ENCODE measurements at places on chromosomes 4 and X.

- DNase-seq = no peak
Measured at GRCh38 chr4:76160355-76160754, 12.2 kb upstream of the NUP54 start.

DNA sequence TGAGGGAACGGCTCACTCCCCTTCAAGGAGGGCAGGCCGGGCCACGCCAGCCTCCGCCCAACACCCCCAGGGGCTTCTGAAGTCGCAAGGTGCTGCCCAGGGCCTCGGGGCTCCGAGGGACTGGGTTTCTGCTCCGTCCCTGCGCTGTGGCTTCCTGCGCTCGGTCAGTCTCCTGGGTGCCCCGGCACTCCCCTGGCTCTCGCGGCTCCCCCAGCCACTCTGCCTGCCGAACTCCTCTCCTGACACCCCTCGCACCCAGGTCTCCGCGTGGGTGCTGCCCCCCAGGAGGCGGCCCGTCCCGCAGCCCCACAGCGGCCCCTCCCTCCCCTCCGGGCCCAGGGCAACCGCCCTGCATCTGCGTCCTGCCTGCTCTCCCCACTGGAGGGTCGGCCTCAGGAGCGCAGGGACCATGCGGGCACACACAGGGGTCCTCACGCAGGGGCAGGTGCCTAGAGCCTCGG is 151.9 kb downstream of the AFAP1 start:
- no peak for DNase-seq

DNA sequence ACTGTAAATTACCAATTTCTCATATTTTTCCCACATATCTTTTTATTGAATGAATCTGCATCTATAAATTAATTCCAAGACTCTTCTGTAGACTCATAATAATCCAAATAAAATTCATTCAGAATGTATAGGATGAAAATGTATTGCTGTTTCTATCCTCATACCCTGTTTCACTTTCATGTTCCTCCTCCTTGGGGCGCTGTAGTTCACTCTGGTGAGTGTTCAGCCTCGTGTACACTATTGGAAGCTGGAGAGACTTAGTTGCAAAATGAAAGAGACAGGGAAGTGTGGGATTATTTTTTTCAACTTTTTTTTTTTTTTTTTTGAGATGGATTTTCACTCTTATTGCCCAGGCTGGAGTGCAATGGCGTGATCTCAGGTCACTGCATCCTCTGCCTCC is 296.1 kb downstream of the TLL1 start:
- DNase-seq = no peak

DNA sequence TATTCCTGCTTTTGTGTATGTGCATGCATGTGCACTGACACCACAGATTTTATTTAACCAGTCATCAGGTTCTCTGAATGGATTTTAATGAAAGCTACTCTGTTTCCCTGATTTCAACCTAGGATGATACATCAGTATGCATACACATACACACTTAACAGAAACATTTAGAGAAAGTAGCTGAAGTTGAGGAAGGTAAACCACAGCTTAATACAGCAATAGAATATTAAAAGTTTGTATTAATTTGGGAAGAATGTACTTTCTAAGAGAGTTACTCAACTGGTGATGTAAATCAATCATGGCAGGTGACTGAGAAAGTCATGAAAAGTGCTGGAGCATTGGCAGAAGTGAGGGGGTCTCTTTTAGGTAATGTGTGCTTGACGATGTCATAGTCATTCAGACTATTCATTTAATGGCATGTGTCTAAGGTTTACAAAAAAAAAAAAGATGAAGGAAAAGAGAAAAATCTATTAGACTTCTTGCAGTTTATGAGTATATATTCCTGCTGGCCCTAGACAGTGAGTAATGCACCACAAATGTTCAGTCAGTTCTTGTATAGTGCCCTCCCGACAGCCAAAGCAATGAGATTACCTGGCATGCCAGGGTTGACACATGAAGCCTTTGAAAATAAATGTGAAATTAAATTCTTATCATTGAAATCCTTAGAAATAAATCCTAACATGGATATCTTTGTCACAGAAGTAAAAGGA is 187.6 kb downstream of the RAPGEF2 start:
- DNase-seq = no peak

DNA sequence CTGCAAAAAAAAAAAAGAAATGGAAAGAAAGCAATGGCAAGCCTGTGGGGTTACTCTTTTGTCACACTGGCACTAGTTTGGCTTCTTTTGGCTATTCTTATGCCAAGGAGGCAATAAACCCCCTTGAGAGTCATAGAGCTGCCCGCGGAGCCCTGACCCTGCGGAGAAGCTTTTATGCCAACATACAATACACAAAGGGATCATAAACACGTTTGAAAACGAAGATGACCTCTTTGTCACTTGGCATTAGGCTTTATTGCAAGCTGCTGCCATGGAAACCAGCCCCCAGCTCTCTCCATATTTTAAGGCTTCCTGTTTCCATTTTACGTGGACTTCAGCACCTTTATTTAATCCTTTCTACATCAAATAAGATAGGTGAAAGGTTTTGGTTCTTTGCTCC is 7.6 kb downstream of the NEUROG2 start:
- DNase-seq = no peak

GRCh38 chr4:183332447-183332846 is 10.2 kb upstream of the CLDN24 start:
- DNase-seq = no peak

- no peak for DNase-seq
Measured at GRCh38 chr4:182904211-182904761, 12.9 kb downstream of the DCTD start.

DNA sequence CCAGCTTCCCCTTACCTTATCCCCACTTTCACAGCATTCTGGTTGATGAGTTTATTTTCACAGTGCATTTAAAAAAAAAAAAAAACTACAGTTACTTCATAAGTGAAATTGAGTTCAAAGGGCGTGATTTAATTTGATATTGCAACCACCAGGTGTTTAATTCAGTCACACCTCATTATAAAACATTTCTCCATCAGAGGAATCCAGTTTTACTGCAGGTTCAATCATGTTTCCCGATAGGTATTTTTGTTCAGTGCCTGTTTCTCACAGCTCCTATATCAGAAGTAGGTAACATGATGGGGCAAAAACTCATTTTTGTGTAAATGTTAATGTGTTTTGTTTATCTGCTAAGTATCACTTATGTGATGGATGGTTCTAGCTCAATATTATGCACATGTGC is 102.3 kb upstream of the PCDH7 start:
- no peak for DNase-seq

DNA sequence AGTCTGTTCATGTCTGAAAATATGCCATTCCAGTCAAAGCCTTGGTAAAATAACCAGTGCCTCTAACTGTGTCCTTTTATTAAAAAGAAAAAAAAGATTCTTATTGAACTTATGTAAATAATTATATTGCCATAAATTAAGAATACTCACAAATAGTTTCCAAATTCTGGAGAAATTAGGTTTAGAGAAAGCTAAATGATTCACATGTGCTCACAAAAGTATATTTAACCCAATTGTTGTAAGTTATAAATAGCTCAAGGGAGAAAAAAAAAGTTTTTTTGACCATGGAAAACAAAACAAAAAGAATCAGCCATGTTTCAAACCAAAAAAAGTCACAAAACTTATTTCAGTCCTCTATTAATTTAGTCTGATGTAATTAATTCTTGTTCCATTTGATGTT is 25.3 kb upstream of the HERC6 start:
- no peak for DNase-seq

GRCh38 chrX:155874571-155875244 is 6.4 kb upstream of the VAMP7 start:
- DNase-seq = no peak

- DNase-seq = no peak
Measured at GRCh38 chr4:38166082-38166481, 205.9 kb downstream of the PTTG2 start.

- no peak for DNase-seq
Measured at GRCh38 chr4:74218201-74218600, 60.3 kb downstream of the MTHFD2L start.

GRCh38 chr4:16250661-16251365 is 24.5 kb upstream of the TAPT1 start:
- no peak for DNase-seq

DNA sequence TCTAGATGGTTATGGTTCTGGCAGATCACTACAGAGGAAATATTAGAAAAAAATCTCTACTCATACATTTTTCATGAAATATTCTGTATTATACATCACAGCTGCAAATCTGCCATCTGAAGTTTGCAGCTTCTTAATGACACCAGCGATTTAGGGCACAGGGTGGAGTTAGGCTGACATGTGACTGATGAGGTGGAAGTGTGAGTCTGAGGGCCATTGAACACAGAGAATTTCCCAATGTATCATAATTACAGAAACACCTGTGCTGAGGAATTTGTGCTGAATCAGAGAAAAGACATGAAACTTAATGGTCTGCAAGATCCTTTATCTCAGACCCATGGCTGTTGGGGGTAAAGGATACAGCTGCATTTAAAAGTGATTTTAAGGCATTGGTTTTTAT is 2025.6 kb upstream of the AGA start:
- no peak for DNase-seq

GRCh38 chr4:57249083-57249482 is 138.9 kb upstream of the IGFBP7 start:
- no peak for DNase-seq

DNA sequence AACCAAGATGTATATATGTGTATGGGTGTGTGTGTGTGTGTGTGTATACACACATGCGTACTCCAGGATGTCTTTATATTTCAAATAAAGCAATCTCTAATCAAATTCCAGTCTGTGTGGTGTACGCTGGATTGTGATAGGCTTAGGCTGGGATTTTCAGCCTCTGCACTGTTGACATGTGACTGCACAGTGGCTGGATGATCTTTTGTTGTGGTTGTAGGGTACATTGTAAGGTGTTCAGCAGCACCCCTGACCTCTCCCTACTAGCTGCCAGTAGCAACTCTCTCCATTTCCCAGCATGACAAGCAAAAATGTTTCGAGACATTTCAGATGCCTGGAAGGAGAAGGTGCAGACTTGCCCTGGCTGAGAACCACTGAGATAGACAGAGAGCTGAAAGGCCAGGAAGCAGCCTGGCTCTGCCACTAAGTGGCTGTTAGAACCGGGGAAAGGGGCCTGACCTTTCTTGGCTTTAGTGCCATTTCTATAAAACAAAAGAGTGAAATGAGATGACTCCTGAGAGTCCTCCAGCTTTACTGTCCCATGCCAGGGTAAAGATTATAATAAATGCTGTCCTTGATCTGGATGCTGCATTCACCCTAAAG is 10.5 kb downstream of the PGM2 start:
- no peak for DNase-seq

GRCh38 chrX:29455702-29456101 is 759.7 kb upstream of the MAGEB2 start:
- DNase-seq = no peak

DNA sequence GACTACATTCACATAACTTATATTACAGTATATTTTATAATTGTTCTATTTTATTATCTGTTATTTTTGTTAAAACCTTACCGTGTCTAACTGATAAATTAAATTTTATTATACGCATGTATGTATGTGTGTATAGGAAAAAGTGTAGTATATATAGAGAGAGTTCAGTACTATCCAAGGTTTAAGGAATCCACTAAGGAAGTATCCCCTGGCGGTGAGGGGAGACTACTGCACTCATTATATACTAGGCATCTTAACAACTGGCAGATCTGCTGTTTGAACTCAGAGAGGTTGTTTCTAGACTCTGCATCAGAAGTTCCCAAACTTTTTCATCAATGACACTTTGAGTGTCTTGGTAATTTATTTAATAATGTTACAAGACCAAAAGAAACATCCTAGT is 70.9 kb downstream of the NDST4 start:
- no peak for DNase-seq

DNA sequence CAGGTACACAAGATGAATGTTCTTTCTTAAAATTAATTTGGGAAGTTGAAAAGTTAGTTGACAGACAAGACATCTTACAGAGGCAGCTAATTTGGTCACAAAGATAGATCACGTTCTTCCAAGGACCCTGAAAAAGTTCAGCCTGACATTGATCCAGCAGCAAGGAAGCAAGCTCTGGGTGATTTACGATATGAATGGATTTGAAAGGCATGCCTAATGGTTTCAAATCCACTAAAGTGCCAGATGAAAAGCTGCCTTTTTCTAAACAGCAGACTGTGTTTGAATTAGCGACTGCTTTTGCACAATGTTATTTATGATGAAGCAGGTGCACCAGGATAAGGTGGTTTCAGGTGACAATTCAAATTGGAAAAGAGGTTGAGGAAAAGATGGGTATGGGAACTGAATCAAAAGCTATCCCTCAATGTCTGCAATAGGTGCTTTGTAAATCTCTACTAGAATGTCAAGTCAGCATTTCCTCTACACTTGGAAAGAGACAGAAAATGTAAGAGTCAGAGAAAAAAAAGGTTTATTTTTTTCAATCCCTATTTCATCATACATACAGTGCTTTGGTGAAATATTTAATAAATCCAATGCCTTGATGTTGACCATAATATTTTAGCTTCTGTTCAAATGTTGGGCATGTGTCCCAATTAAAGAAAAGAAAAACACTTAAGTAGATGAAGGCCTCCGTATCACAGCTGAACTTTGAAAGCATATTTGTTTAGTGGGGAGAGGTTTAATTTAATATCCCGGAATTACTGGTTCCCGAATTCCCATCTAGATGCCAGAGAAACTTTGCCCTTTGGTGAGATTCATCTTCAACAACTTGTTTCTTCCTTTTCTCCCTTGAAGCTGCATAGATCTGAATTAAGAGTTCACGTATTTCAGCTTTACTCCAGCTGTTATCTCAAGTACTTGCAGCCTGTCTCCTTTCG is 6.0 kb downstream of the RASGEF1B start:
- DNase-seq = no peak

- no peak for DNase-seq
Measured at GRCh38 chr4:150280081-150280895, 202.0 kb downstream of the DCLK2 start.

- DNase-seq = no peak
Measured at GRCh38 chrX:74292808-74293123, 11.2 kb upstream of the ZCCHC13 start.

- DNase-seq = no peak
Measured at GRCh38 chrX:52923781-52924241, 26.7 kb downstream of the FAM156B start.

DNA sequence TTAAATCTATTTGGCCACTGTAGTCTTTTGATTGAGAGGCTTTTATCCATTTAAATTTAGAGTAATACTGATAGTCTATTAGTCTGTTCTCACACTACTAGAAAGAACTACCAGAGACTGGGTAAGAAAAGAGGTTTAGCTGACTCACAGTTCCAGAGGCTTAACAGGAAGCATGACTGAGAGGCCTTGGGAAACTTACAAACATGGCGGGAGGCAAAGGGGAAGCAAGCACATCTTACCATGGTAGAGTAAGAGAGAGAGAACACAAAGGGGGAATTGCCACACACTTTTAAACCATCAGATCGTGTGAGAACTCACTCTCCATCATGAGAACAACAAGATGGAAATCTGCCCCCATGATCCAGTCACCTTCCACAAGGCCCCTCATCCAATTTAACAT is 410.9 kb downstream of the PDGFC start:
- no peak for DNase-seq

GRCh38 chr4:112141366-112142138 is 3.7 kb upstream of the FAM241A start:
- DNase-seq = no peak

- no peak for DNase-seq
Measured at GRCh38 chr4:85102606-85103005, 136.1 kb upstream of the WDFY3 start.

- no peak for DNase-seq
Measured at GRCh38 chr4:52968691-52969090, 106.6 kb downstream of the RASL11B start.
